ENCODE measurements at places on chromosomes 6 and 20. TPM values are rescaled to one million over a fixed set of nuclear protein-coding genes. Genes with fewer than 3 reads are reported as not detected.

The CNR1 gene
- not detected for total RNA-seq

The TNNC2 gene
- total RNA-seq: 0.52 TPM

The TMEM151B gene
- total RNA-seq: not detected

The LIME1 gene
- total RNA-seq: 7.1 TPM

The TEAD3 gene
- 56.8 TPM for total RNA-seq

The BMP2 gene
- total RNA-seq: 0.92 TPM

The SNAP91 gene
- 0.23 TPM for total RNA-seq

The SEMG2 gene
- not detected for total RNA-seq

The ZBTB22 gene
- 22.1 TPM for total RNA-seq

Data from chondrocyte (in vitro differentiated cells).